ENCODE measurements at places on chromosomes 6 and 20. TPM values are rescaled to one million over a fixed set of nuclear protein-coding genes. Genes with fewer than 3 reads are reported as not detected.

DNA sequence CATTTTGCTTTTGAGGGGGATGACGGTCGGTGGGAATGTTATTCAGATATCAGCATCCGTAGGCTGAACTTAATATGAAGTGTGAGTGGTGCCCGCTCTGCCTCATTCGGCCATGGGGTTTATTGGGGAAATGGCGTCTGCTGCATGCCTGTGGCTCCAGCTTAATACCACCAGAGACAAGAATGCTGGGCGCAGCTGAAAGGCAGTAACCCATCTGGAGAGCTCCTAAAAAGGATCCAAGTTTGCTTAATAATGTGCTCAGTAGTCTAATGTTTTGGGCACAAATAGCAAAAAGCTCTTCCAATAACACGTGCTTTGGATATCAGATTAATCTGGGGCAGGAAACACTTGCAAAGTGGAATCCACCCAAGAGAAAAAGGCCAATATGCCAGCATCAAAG is 273.0 kb upstream of the TAB2 start:
- H3K4me3 ChIP-seq = no peak overlapping the region
- no peaks in the 10 kb centered on the region for H3K27me3 ChIP-seq
- no peak for DNase-seq
- no peak overlapping the region for H3K27ac ChIP-seq
- no peaks in the 10 kb centered on the region for H3K36me3 ChIP-seq

DNA sequence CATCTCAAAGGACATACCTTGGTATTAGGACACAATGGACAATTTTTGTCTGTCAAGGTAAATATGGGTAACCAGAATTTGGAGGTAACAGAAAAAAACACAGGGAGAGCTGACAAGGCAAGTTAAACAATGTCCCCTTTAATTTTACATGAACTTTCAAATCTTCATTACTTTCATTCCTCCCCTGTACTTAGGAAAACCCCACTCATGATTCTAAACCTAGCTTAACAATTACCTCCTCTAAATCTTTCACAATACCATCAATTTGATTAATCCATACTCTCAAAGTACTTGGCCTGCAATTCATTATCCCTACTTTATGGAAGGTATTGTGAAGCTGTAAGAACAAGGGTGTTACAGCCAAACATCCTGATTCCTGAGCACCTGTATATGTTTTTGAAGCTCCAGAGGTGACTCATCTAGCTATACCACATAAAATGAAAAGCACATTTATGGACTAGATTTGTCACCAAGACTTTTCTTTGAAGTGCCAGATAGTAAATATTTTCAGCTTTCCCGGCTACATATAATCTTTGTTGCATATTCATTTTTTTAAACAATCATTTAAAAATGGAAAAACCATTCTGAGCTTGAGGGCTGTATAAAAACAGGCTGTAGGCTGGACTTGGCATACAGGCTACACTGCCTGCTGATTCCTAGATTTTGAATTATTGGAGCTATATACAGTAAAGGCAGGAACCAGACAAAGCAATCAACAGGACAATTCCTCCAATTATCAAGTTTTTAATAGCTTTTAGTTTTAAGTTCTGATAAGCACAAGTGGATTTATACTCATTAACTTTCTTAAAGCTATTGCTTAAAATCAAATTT is 22.9 kb downstream of the DEK start:
- no peak overlapping the region for H3K4me3 ChIP-seq
- H3K36me3 ChIP-seq = peaks cover 38% of the 10 kb centered on the region
- H3K27me3 ChIP-seq = no peaks in the 10 kb centered on the region
- H3K27ac ChIP-seq = peak overlapping the region; percentile 24
- peaks cover 7% of the 10 kb centered on the region for H3K4me1 ChIP-seq

DNA sequence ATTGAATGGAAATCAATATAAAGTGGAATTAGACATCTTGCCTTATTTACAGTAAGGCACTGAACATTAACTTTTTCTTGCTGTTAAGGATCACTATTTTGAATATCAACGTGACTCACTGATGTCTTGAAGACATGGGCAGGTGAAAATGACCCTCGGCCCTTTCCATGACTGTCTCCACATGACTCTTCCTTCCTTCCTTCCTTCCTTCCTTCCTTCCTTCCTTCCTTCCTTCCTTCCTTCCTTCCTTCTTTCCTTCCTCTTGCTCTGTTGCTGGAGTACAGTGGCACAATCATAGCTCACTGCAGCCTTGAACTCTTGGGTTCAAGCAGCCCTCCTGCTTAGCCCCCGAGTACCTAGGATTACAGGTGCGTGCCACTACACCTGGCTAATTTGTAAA is 52.2 kb upstream of the TOX2 start:
- H3K27me3 ChIP-seq = no peaks in the 10 kb centered on the region
- no peak overlapping the region for H3K27ac ChIP-seq
- DNase-seq = no peak
- H3K4me1 ChIP-seq = no peaks in the 10 kb centered on the region
- H3K4me3 ChIP-seq = no peak overlapping the region

EDEM2 gene
- 27.7 TPM for polyA plus RNA-seq

Data from GM12878 (cell line).